ENCODE measurements at places on chromosomes 4 and X.

- DNase-seq = peak; percentile 1
Observed at GRCh38 chrX:97743014-97743413, 859.3 kb downstream of the RPA4 start.

DNA sequence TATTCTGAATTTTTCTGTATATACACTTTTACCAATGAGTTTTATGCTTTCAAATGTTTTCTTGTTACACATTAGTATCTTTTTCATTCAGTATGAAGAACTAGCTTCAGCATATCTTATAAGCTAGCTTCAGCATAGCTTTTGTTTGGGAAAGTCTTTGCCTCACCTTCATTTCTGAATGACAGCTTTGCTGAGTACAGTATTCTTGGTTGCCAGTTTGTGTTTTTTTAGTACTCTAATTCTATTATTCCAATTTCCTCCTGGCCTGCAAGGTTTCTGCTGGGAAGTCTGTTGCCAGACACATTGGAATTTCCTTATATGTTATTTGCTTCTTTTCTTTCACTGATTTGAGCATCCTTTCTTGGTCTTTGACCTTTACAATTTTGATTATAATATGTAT is 278.8 kb downstream of the SPATA18 start:
- DNase-seq = no peak

- DNase-seq = no peak
Observed at GRCh38 chrX:140949233-140949632, 53.2 kb upstream of the SPANXB1 start.

- peak; percentile 70 for DNase-seq
Observed at GRCh38 chr4:147799986-147800555, 68.2 kb downstream of the ARHGAP10 start.

DNA sequence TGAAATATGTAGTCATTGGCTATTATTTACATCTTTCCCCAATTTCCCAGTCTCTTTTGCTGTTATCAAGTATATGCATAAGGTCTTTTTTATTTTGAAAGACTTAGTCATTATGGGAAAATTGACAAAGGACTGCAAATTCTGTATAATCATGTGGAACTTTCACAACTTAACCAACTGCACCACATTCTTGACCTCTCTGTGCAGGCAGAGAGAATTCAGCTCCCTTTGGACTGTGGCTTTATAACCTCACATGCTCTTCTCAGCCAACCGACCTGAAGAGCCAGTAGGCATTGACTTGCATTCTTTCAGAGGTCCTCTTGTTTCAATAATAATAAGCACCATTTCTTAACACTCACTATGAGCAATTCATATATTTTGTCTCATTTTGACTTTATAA is 66.9 kb downstream of the ANXA3 start:
- DNase-seq = no peak

DNA sequence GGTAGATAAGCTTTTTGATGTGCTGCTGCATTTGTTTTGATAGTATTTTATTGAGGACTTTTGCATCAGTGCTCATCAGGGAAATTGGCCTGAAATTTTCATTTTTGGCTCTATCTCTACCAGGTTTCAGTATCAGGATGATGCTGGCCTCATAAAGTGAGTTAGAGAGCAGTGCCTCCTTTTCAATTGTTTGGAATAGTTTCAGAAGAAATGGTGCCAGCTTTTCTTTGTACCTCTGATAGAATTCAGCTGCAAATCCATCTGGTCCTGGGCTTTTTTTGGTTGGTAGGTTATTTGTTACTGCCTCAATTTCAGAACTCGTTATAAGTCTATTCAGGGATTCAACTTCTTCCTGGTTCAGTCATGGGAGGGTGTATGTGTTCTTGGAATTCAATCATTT is 15.6 kb upstream of the TMPRSS11F start:
- no peak for DNase-seq

DNA sequence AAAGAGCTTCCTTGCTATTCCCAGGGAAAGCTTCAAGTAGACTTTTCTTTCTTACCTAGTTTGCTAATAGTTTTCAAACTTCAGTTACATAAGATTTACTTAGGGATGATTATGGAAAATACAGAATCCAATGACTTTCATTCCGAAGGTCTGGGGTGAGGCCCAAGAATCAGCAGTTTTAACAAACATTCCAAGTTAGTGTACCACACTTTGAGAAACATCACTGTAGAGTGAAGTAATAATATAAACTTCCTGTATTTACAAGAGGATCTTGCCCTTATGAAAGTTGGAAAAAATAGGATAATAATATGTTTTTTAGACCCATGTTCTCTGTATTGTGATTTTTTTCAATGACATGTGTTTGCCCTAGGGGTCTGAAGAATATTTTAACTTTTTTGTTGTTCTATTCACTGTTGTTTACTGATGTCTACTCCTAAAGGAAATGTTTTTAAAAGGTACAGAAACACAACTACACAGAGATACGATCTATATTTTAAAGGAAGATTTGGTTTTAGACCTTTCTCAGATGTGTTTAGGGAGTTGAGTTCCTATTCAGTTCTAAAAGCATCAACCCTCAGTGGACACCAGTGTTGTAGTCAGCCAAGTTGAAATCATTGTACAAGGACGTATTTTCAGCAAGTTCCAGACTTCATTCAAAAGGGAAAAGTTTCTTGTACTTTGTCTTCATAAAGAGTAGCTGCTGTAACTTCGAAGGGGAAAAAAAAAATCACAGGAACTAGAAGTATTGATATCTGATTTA is 295.8 kb upstream of the SLC7A11 start:
- no peak for DNase-seq

- DNase-seq = no peak
Observed at GRCh38 chr4:103292959-103293358, 94.8 kb upstream of the CENPE start.

GRCh38 chrX:41265615-41266014 is 68.3 kb upstream of the DDX3X start:
- peak; percentile 57 for DNase-seq

DNA sequence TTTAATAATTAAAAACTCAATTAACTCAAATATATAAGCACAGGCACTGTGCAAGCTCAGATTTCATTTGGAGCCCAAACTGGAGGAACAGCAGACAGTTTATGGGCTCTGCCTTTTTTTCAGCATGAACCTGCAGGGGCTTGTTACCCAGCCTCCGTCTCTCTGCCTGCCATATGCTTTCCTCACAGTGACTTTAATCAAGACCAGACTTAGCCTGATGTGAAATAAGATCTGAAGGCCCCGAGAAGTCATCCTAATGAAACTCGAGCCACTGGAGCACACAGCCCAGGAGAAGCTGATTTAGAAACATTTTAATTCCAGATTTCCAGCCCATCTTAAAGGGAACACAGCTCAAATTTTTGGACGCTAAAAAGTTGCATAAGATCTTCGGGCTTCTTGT is 55.6 kb downstream of the SPATA18 start:
- DNase-seq = no peak

- DNase-seq = peak; percentile 30
Observed at GRCh38 chr4:120071192-120071795, 4.6 kb upstream of the MAD2L1 start.

GRCh38 chr4:3820806-3821579 is 54.8 kb downstream of the ADRA2C start:
- no peak for DNase-seq

- no peak for DNase-seq
Observed at GRCh38 chr4:28225689-28226353, 1365.2 kb downstream of the STIM2 start.

DNA sequence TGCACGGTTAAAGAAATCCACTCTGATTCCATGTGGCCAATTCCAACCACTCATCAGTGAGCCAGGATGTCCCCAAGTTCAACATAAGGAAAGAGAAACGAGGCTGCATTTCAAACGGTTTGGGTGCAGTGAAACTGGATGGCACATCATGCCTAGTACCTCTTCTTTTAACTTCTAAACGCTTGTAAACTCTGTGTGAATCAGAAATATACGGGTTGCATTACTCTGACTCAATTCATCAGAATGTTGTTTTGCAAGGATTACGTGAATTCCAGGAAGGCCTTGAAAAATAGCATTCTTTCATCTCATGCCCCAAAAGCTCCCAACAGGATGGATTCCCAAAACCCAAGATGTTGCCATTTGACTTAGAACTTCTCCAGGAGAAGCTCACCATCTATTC is 270.4 kb downstream of the LDB2 start:
- no peak for DNase-seq

GRCh38 chrX:97238632-97239031 is 354.9 kb downstream of the RPA4 start:
- DNase-seq = no peak

DNA sequence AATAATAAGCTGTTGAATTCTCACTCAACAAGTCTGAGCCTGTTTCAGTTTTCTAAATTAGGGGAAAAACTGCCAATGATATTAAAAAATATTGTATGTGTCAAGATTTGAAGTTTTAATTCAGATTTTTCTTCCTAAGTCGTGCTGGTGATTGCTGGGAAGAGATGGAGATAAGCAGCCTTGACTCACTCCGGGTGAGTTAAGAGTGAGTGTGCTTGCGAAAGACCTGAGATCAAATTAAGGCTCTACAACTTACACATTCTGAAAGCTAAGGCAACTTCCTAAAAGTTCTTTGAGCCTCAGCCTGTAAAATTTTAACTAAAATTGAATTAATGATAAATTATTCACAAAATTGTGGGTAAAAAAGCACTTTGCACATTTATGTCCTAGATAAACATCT is 1441.2 kb downstream of the PCDH7 start:
- no peak for DNase-seq

- DNase-seq = peak; percentile 17
Observed at GRCh38 chr4:152936446-152937335, 568 bp downstream of the FHDC1 start.

GRCh38 chr4:1290165-1290977 is 680 bp downstream of the MAEA start:
- DNase-seq = peak; percentile 20

- no peak for DNase-seq
Observed at GRCh38 chr4:107897823-107898222, 33.5 kb upstream of the CYP2U1 start.

DNA sequence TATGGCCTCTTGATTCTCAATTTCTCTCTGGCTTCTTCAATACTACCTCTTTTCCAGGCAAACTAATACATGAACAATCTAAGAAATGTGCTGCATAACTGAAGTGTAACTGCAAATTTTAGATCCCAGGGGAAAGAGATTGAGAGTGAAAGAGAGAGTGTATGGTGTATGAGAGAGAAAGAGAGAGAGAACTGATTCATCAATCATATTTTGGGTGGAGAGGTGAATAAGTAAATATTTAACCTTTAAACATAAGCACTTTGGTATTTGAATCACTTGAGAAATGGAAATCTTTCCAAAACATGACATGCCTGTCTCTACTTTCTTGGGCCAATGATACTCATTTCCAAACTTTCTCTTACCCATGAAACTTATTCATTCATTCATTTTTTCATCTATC is 147.2 kb upstream of the DIPK2B start:
- DNase-seq = no peak

DNA sequence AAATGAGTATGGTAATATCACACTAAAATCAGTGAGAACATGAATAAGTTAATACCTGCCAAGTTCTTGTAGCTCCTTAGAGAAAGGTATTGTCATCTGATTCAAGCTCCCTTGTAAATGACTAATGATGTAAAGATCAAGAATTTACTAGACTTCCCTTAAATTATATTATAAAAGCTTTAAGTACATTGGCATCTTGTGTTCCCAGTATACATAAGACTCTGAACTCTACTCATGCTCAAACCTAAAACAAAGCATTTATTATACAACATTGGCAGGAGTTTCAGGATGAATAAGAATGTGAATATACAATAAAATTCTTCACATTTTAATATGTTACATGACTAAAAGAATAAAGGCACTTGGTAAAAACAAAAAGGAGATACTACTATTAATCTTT is 126.8 kb upstream of the UNC5C start:
- no peak for DNase-seq

GRCh38 chr4:114603497-114603896 is 4.9 kb downstream of the UGT8 start:
- DNase-seq = no peak

- DNase-seq = no peak
Observed at GRCh38 chrX:119156241-119156640, 28.6 kb upstream of the KIAA1210 start.

- peak; percentile 46 for DNase-seq
Observed at GRCh38 chrX:119605464-119606279, 552 bp downstream of the NKRF start.

DNA sequence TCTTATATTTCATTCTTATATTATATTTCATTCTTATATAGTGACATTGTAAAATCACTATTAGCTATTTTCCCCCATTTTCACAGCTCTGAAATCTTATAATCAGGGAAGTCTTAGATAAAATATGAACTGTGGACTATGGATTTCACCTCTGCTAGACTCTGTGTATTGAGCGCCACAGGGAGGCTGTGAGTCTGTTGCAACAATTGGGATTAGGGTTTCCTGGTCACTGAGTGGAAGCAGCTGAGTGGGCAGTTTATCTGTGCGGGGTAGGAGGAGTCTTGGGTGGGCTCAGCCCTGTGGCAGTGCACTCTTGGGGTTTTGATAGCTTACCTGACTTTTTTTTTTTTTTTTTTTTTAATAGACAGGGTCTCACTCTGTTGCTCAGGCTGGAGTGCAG is 249.5 kb downstream of the PTTG2 start:
- no peak for DNase-seq

GRCh38 chr4:183053681-183054080 is 45.4 kb upstream of the WWC2 start:
- DNase-seq = no peak

GRCh38 chr4:48752726-48753125 is 27.4 kb downstream of the FRYL start:
- DNase-seq = no peak

DNA sequence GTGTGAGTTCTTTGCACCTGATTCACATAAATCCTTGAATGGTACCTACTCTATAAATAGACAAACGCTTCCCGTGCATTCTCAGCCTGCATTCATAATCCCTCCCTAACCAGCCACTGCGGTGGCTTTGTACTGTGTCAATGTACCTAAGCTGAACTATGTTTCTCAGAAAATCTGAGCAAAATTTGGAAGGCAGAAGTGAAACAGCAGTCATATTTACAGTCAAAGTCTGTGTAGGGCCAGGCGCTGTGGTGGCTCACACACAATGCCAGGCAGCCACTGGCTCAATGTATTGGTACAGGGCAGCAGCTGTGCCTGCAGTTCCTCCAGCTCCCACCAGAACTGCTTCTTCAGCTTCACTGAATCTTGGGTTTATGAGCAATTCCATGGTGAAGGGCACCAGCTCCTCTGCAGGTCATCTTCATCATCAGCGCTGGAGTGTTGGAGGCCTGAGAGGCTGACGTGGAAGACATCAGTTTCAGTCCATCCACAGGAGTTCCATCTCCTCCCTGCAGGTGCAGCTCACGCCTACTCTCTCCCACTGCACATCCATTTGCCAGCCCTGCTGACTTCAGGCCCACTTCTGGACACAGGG is 32.3 kb upstream of the IRF2 start:
- peak; percentile 34 for DNase-seq

Data from activated naive CD4-positive, alpha-beta T cell treated with Interleukin-2 at 50 U/mL for 16 hours (primary cell).